EL (cell line): ENCODE measurements at places on chromosomes 3 and 15.
A peak's percentile ranks its signal among the peaks of the same experiment; 100 is the strongest.

DNA sequence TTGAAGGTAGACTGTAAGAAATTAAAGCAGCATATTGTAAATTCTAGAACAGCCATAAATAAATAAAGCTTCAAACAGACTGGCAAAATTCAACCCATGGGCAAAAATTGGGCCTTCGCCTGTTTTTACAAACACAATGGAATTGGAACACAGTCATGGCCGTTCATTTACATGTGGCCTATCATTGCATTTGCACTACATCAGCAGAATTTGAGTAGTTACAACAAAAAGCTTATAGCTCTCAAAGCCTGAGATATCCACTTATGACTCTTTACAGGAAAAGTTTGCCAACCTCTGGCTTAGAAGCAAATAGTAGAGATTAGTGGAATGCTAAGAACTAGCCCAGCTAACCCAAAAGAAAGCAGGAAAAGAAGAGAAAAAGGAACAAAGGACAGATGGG is 139.6 kb upstream of the SKOR1 start:
- no peak for DNase-seq

DNA sequence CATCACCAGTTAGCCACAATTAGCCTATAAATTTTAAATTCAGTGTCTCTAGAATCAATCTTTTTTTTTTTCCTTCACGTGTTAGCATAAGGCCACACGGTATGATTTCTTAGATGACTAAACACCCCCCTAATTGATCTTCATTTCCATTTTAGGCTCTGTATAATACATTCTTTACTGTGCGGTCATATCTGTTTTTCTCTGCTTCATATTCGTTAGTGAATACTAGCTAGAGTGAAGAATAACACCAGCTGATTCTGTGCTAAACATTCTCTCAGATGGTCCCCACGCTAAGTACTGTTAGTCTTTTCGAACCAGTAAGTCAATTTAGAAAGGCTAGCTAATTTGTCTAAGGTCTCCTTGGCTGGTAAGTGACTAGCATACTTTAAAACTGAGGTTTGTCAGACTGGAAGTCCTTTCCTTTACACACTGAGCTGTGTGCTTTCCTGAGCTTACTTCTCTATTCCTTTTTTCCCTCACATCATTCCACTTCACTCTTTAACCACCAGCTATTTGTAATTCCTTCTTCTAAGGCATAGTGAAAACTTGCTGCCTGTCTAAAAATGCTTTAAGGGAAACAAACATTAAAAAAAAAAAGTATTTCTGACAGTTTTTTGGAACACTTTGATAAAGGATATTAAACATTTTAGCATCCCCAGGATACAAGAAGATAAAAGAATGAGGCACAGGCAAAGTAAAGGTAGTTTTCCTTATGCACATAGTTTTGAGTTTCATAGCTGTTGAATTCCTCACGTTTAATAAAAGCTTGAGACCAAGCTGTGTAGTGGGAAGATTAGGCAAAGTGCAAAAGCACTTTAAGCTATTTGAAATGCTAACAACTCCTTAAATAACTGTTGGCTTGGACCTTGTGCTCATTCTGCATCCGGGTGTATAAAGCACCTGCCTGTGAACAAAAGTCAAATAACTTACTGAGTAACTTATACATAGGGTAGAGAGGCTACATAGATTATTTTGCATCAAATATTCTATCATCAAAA is 17.1 kb downstream of the ZFAND6 start:
- peak; percentile 33 for DNase-seq

GRCh38 chr3:120198305-120198878 is 86.6 kb downstream of the GPR156 start:
- peak; percentile 48 for DNase-seq

DNA sequence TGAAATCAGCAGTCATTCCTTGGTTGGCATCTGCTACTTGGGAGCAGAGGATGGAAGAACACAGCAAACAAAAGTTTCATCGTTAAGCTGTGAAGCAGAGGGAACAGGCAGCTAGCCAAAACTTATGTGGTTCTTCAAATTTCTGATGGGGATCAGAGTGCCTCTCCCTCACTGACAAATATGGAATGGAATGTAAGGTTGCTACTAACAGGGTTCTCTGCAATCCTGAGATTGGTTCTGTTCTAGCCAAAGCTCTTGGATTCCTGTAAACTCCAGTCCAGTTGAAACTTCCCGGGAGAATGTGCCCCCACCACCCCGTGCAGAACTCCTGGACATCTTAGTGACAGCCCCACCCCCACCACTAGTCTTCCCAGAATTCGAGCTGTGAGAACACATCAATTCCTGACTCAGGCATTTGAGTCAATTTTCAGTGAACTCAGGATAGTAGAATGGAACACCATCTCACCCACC is 55.9 kb upstream of the PHLDB2 start:
- peak; percentile 98 for DNase-seq

GRCh38 chr3:24578951-24579421 is 84.3 kb upstream of the THRB start:
- no peak for DNase-seq

- peak; percentile 15 for DNase-seq
Observed at GRCh38 chr15:50953302-50953701, 44.8 kb downstream of the AP4E1 start.

- DNase-seq = no peak
Observed at GRCh38 chr3:17149076-17149475, 264.3 kb downstream of the PLCL2 start.

- peak; percentile 66 for DNase-seq
Observed at GRCh38 chr3:194139071-194139813, 3.3 kb downstream of the HES1 start.
